ENCODE measurements at places on chromosomes 5 and 9.

DNA sequence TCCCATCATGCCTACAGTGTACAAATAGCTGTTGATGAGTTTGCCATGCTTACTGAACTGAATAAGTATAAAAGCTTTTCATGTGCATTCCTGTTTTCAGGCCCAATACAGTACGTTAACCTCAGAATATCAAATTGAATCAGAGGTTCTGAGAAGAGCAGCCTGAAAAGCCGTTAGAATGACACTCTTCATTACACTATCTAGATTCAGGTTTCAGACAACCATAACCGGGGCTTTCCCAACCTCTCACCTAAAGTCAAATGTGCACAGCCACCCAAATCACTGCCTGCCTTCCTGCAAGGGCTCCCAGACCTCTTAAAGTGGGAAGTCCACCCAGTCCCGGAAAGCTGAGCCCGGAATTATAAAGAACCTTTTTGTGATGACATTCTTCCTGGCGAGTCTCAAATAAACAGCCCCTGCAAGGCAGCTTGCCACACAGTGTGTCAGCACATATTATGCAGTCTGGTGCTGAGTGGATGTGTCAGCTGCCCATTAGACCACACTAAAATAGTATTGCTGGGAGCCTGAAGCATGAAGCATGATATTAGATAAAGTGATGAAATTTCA, 245.8 kb downstream of the TLE4 start:
- no peak for DNase-seq

- no peak for DNase-seq
These were observed 435.9 kb downstream of the HCN1 start for GRCh38 chr5:45260292-45260691.

DNA sequence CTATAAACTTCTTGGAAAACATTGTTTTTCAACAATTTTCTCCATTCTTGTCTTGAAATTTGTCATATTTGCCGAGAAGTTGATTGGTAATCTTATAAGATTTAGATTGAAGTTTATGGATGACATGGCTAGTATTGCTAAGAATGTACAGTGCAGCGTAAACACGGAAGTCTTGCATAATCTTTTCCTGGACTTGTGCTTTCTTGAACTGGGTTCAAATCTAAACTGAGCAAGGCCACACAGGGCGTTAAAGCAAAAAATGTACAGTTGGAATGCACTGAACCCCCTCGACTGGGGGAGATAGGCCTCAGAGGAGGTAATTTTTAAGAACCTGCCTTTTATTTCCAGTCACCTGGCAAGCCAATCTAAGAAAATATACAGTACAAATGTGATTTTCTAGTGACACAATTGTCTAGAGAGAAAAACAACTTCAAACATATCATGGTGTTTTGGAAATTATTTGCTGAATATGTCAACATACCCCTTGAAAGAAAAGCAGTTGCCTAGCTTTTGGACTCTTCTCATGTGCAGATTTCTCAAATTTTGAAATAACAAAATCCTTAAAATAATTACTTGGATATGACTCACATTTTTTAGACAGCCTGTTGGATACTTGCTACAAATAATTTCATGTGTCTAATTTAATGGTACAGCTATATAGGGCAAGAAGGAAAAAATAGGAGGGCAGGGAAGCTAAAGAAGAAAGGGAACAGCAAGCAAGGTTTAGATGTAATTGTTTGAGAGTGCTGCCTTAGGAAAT, 18.5 kb upstream of the GAS1 start:
- DNase-seq = no peak

GRCh38 chr5:149012350-149012749, 50.5 kb downstream of the SH3TC2 start:
- no peak for DNase-seq
